CD4-positive, alpha-beta T cell treated with Interleukin-15 for 1 hour (primary cell): ENCODE measurements at places on chromosomes 5 and 9.

DNA sequence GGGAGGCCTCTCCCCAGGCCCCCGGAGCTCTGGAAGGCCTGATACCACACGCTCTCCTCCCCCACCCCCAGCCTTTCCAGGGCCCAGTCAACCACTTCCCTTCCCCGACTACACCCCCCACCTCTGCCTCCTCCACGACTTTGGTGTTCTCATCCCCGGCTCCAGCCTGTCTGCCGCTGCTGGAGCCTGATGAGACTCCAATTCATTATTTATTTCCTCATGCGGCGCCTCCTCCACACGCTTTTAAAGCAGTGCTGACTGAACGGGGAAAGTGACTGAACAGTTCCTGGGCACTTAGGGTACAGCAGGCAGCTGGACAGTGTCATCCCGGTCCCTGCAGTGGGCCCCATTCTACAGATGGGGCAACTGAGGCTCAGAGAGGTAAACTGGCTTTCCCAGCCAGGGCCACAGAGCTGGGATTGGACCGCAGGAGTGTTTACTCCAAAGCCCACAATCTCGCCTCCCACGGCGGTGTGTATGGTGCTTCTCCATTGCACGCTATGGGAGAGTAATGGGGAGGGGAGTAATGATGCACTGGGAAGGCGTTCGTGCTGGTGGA lies 15.9 kb upstream of the RPL26L1 start:
- no peak for DNase-seq

DNA sequence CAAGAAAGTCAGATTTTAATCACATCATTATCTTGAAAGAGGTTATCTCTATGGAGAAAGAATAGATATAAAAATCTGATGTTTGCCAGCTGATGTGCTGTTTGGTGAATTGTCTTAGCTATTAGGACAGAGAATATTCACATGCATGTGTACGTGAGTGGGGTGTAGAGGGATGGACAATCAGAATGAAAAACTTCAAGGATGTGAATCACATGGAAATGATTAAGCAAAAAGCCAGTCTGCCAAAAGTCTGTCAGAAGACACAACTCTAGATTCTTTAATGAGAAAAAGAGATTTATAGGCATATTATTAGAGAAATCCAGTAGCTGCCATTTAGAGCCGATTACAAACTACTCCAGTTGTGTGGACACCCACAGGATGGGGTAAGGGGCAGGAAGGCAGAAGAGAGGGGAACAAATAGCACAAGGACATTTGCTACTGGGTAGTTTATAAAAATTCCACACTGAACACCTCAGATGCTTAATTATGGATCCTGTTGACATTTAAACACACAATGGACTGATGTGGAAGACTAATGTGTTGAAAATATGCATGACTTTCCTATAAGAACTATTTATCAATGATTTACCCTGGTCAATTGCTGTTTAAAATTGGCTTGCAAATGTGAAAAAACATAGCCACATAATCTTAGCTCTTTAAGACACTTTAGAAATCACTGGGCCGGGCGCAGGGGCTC lies 127.4 kb downstream of the PTTG1 start:
- no peak for DNase-seq

GRCh38 chr9:104934691-104935500 lies 6.9 kb upstream of the ABCA1 start:
- no peak for DNase-seq

GRCh38 chr5:136037001-136037705 lies 8.4 kb downstream of the TGFBI start:
- no peak for DNase-seq

- DNase-seq: no peak
Observed at GRCh38 chr9:110123341-110124095, 84.4 kb downstream of the C9orf152 start.

DNA sequence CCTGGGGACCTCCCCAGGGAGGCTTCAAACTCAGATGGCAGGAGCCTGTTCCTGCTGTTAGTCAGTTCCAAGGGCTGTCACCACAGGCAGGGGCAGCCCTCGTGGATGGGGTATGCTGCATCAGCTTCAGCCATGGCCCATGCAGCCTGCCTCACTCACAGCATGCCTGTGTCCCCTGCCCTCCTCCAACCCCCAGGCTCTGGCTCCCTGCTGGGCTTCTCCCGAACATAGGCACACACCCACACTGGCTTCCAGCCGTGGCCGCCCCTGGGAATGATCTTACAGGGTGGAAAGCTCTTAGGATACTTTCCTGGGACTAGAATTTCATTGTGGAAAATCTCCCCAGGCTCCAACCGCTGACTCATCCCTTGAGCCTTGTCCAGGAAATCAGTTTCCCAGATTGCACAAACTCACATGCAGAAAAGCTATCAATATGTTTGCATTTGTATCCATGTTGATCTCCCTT lies 163.8 kb downstream of the SEC61B start:
- DNase-seq: no peak

- peak; percentile 24 for DNase-seq
Observed at GRCh38 chr5:149646564-149646963, 65.3 kb downstream of the ARHGEF37 start.

DNA sequence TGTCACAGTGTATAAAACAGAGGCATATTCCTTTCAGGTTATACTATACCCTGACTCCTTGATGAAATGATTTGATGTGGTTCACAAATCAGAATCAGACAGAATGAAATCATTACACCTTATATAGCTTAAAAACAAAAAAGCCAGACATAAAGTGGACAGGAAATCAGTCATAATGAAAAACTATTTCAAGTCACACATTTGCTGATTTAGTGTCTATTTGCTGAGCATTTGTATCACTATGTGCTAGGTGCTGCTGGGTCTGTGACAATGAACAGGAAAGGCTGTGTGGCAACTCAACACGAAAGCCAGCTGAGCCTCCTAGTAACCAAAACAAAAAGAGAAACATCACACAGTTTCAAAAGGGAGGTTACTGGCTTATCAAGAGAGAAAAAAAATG lies 194.0 kb downstream of the EFNA5 start:
- DNase-seq: peak; percentile 73

- DNase-seq: no peak
Observed at GRCh38 chr5:140399979-140400729, 1.5 kb upstream of the ANKHD1 start.

GRCh38 chr9:111833941-111834340 lies 39.2 kb upstream of the SHOC1 start:
- no peak for DNase-seq

DNA sequence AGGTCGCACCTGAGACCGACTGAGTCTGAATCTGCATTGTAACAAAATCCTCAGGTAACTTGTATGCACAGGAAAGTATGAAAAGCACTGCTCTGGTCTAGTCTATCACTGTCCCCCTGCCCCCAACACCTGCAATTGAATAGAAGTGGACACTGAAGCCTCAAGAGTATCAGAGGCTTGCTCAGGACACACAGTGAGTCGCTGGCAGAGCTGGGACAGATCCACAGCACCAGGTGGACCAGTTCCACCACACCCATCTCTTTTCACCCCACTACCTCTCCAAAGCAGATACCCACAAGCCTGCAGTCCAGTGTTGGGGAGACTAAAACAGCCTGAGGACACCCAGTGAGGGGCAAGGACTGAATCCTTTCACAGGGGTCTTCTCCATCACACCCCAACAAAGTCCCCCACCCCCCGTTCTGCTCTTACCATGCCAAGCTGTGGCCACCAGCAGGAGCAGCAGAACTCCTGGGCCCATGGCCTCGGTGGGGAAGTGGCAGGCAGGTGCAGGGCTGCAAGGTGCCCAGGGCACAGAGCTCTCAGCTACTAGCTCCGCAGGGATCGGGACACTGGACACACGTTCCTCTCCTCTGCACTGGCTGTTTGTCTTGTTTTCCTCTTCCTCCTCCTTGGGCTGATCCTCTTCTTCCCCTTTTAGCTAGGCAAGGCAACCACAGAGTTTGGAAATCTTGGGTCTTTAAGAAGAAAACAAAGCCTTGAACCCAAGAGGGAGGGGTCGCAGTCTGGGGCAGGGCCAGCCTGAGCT lies at the start of gene CSF1R:
Gene CSF1R, minus strand, starts transcription at position 605 of the 766 bp plus-strand sequence. Its CDS starts 127 bp downstream, at position 478.
- DNase-seq: no peak

- no peak for DNase-seq
Observed at GRCh38 chr5:26026044-26026443, 1012.3 kb downstream of the CDH9 start.
